Vagina (tissue), 2 donors: ENCODE measurements at places on chromosomes 3 and 15. TPM values are rescaled to one million over a fixed set of nuclear protein-coding genes. Genes with fewer than 3 reads are reported as not detected.

DNA sequence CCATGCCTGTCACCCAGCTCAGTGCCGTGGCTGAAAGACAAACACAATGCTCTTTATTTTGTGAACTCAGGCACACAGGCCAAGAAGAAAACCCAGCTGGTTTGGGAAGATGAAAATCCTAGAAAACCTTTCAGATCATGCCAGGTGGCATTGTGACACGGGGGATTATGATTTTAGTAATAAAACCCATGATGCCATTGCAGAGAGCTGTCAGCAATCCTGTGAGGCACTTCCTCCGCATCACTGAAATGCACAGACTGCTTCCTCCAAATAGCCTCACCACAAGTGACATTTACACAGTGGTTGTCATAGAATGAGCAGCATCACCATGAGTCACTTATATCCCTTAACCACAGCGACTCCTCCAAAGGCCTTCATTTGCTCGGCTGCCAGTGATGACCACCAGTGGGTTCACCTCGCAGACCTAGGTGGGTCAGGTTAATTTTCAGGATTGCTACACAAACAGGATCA, 22.7 kb downstream of the ABHD6 start:
- no peak for DNase-seq
- no peaks in the 10 kb centered on the region for H3K4me1 ChIP-seq
- peaks cover 14% of the 10 kb centered on the region for H3K36me3 ChIP-seq
- no peaks in the 10 kb centered on the region for H3K27me3 ChIP-seq

- no peaks in the 10 kb centered on the region for H3K36me3 ChIP-seq
- H3K4me1 ChIP-seq: no peaks in the 10 kb centered on the region
- no peaks in the 10 kb centered on the region for H3K27me3 ChIP-seq
- H3K4me3 ChIP-seq: no peak overlapping the region
- no peak for DNase-seq
Measured at GRCh38 chr3:3771094-3771493, 28.1 kb upstream of the LRRN1 start.

DNA sequence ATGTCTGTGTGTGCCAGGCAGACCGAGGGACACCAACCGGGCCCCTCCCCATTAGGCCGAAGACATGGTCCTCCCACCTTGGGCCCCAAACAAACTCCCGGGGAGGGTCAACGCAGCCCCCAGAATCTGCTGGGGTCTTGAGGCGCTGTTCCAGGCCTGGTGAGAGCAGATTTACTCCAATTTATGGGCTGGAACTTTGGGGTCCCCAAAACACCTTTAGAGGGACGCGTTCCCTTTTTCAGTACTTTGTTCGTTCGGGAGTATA, 2.4 kb downstream of the GATA2 start:
- no peak for DNase-seq
- peaks cover 75% of the 10 kb centered on the region for H3K4me1 ChIP-seq
- H3K36me3 ChIP-seq: no peaks in the 10 kb centered on the region

The NKTR gene
- total RNA-seq: 128 TPM

DNA sequence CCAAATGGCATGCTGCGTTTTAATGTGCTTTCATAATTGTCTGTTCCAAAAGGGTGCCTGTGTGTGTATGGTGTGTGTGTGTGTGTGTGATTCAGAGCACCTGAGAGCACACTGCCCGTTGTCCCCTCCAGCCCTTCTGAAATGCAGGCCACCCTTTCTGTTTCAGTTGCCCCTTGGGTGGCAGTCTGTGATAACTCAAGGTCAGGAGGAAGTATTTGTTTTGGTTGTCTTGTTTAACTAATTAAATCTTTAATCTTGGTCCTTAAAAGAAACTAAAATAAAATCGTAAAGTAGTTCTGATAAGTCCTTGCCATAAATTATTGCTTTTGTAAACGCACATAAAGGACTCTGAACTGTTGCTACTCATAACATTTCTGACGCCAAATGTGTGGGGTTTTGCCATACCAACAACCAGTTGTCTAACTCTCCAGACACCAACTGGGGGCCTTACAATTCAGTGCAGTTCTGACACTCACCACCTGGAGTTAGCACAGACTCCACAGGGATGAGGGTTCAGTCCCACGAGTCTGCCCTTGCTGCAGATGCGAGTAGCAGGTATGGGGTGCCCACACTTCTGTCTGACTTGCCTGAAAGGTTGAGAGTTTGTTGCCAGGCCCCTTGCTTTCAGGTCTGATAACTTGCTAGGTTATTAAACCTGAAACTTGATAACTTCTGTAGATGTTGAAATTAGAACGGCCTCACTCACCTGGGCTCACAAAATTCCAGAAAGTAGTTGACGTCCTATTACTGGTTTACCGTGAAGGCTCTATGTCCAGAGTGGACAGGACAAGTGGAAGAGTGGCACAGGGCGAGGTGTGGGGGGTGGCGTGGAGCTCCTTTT, 157.3 kb downstream of the IGF1R start:
- no peak overlapping the region for H3K4me3 ChIP-seq
- no peaks in the 10 kb centered on the region for H3K27me3 ChIP-seq
- no peaks in the 10 kb centered on the region for H3K36me3 ChIP-seq
- H3K27ac ChIP-seq: no peak overlapping the region

The ARHGAP31 gene
- total RNA-seq: 13.0 TPM

The ZNF502 gene
- 4.4 TPM for total RNA-seq

The ATP13A5 gene
- not detected for total RNA-seq

DNA sequence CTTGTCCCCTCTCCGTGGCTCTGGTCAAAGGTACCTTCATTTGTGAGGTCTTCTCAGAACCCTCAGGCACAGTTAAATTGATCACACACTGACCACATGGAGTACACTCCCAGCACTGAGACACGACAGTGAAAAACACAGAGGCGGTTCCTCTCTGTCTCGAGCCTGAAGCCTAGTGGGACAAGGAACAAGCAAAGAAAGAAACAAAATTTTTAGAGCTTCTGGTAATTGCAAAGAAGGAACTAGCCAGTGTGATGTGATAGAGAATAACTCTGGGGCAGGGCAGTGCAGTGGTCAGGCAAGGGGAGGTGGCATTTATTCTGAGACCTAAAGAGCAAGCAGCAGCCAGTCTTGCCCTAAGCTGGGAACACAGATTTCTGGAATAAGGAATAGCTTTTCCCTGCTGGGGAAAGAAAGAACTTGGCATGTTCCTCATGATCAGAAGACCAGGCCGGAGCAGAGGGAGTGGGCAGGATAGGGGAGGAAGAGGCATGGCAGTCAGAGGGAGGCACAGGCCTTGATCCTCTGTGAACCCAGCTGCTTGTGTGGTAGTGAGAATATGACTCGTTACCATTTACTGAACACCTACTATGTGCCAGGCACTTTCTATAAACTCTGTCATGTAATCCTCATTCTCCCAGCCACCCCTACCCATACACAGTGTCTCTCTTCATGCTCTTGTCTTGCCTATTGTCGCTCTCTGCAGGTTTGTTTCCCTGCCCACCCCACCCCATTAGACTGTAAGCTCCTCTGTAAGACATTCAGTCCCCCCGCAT, 262.3 kb upstream of the HES1 start:
- H3K36me3 ChIP-seq: no peaks in the 10 kb centered on the region
- peaks cover 30% of the 10 kb centered on the region for H3K4me1 ChIP-seq
- no peak overlapping the region for H3K4me3 ChIP-seq

- no peaks in the 10 kb centered on the region for H3K36me3 ChIP-seq
- H3K4me1 ChIP-seq: no peaks in the 10 kb centered on the region
- no peak for DNase-seq
- H3K27ac ChIP-seq: no peak overlapping the region
- H3K27me3 ChIP-seq: no peaks in the 10 kb centered on the region
- no peak overlapping the region for H3K4me3 ChIP-seq
Measured at GRCh38 chr3:135487261-135487660, 478.3 kb upstream of the PPP2R3A start.

DNA sequence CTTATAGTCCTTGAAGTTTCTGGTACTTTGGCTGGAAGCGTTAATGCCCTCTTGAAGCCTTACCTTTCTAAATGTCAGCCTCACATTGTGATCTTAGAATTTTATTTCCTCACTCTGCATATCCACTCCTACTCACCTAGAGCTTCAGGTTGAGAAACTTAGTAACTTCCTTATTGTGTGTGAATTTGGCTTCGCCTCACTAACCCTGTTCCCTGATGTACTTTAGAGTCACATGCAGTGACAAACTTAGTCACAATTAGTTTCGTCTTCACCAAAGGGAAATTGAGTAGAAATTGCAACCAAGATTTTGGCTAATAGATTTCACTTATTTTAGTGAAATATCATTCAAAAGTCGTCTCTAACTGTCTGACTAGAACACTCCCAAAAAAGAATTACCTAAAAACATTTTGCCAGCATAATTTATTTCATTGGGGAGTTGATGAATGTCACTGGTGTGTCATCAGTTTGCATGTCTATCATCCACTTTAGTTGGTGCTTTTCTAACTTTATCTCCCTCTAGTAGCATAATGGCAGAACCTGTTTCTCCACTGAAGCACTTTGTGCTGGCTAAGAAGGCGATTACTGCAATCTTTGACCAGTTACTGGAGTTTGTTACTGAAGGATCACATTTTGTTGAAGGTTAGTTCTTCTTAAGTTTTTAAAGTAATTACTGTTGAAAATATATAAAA, 960 bp downstream of the MFN1 start:
- peaks cover 17% of the 10 kb centered on the region for H3K4me1 ChIP-seq
- H3K27ac ChIP-seq: peak overlapping the region; percentile 87
- no peaks in the 10 kb centered on the region for H3K36me3 ChIP-seq
- H3K27me3 ChIP-seq: no peaks in the 10 kb centered on the region
- H3K4me3 ChIP-seq: peak overlapping the region; percentile 95
- DNase-seq: no peak

The ARRDC4 gene
- total RNA-seq: 35.8 TPM

The MPI gene
- 43.2 TPM for total RNA-seq

DNA sequence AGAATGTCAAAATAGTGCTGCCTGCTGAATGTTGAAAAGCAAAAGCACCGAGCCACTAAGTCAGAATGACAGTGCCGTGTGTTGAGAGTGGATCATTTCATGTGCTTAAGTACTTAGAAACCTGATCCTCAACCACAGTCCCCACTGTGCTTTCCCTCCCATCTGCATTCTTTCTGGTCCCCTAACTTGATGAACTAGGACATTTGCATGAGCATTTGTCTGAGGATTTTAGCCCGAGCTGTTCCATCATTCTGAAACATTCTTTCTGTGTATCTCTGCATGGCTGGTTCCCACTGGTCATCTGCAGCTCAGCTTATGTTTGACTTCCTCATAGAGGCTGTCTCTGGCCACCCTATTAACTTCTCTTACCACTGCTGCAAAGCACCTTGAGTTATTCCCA, 42.0 kb downstream of the SST start:
- H3K4me3 ChIP-seq: no peak overlapping the region
- H3K27ac ChIP-seq: no peak overlapping the region
- no peaks in the 10 kb centered on the region for H3K36me3 ChIP-seq
- H3K4me1 ChIP-seq: no peaks in the 10 kb centered on the region

The CFAP100 gene
- total RNA-seq: not detected

DNA sequence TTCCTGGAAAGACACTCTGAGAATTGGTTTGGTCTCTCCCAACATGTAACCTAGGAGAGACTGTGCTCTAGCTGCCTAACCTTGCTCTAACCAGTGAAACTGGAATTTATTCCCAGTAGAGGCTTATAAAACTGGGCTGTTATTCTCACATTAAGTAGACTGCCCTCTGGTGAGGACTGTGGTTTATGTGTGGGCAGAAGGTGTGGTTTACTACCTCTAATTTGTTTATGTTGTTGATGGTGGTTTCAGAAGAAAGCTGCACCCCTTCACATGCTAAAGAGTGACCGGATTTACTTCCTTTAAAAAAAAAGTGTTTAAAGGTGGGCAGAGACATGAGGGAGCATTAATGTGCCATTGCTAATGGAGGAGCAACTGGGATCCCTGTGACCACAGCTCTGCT, 273.2 kb downstream of the MECOM start:
- DNase-seq: no peak
- H3K4me3 ChIP-seq: no peak overlapping the region
- no peaks in the 10 kb centered on the region for H3K27me3 ChIP-seq
- no peaks in the 10 kb centered on the region for H3K36me3 ChIP-seq
- H3K4me1 ChIP-seq: no peaks in the 10 kb centered on the region

DNA sequence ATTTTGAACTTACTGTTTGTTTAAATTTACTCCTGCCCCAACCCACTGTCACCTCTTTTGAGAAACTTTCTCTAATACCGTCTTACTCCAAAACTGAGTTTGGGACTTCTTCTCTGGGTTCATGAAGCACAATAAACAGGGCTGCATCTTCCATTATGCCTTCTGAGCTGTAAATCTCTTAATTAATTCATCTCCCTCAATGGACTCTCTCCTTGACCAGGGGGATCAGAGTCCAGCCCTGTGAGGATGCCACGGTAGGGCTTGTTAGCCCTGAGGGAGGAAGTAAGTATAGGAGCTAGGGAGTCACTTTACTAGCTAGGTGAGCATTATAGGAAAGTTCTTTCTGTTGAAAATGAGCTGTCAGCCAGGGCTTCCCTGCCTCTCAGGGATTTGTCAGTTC, 299.3 kb upstream of the SATB1 start:
- no peaks in the 10 kb centered on the region for H3K36me3 ChIP-seq
- no peaks in the 10 kb centered on the region for H3K27me3 ChIP-seq
- H3K4me3 ChIP-seq: no peak overlapping the region
- H3K27ac ChIP-seq: no peak overlapping the region
- DNase-seq: no peak
- H3K4me1 ChIP-seq: no peaks in the 10 kb centered on the region

DNA sequence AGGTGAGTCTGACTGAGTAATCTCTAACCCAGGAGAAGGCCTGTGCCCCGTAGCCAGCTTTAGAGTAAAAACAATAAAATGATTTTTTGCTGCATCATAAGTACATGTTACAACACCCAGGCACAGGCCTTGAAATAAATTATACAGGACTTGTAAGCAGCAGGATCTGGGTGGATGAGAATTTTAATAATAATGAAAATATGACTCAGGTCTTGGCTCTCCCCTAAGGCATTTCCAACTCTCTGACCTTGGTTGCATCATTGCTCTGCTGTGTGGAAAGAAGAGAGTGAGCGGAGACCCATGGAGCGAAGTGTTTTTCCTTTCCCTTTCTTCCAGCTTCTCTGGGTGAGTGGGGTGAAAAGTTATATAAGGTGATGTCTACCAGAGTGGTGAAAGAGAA, 44.6 kb downstream of the EOMES start:
- peak overlapping the region; percentile 30 for H3K27ac ChIP-seq
- H3K36me3 ChIP-seq: no peaks in the 10 kb centered on the region
- no peak overlapping the region for H3K4me3 ChIP-seq
- DNase-seq: no peak
- H3K27me3 ChIP-seq: no peaks in the 10 kb centered on the region

The SMAD6 gene
- total RNA-seq: 28.5 TPM

The SETD2 gene
- total RNA-seq: 55.5 TPM

DNA sequence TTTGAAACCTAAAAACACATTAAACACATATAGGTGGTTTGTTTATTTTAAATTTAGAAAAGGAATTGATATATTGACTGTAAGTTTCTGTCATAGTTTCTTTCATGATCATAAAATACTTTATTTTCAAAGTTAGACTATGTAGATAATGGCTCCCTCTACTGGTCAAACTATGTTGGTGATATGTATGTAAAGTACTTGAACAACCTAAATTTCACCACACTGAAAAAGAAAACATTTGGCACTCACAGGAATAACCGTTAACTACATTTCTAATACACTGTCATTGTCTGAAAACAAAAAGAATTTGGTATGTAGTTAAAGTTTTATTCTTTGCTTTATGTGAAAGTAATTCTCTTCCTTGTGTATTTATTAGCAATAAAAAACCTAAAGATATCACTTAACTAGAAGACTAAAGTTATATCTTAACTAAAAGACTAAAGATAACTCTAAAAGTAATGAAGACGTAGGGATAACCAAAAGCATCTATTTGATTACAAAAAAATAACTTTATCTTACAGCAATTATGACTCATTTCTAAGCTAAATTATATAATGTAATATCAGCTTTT, 427.5 kb downstream of the VGLL3 start:
- H3K4me1 ChIP-seq: no peaks in the 10 kb centered on the region
- H3K27ac ChIP-seq: no peak overlapping the region
- H3K36me3 ChIP-seq: no peaks in the 10 kb centered on the region
- no peak overlapping the region for H3K4me3 ChIP-seq
